ENCODE measurements at places on chromosomes 1 and 21. TPM values are rescaled to one million over a fixed set of nuclear protein-coding genes. Genes with fewer than 3 reads are reported as not detected.

DNA sequence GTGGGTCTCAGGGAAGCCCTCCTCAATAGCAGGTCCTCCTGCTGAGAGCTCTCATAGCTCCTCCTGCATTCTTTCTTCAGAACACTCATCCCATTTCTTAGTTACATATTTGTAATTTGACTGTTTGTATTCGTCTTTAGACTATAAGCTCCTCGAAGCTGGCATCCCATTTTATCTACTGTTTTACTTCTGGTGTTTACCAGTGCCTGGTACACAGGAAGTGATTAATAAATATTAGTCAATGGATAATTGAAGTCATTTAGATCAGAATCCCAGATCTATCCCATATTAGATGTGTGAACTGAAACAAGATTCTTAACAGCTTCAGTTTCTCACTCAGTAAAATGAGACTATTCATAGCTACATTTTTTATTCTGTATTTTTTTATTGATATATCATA lies 88.7 kb downstream of the PLPP3 start:
- H3K27ac ChIP-seq: no peak overlapping the region
- DNase-seq: no peak
- H3K36me3 ChIP-seq: no peaks in the 10 kb centered on the region

The NUP210L gene
- 0.14 TPM for total RNA-seq

- DNase-seq: no peak
- no peak overlapping the region for H3K4me3 ChIP-seq
- H3K27ac ChIP-seq: no peak overlapping the region
- H3K36me3 ChIP-seq: no peaks in the 10 kb centered on the region
- no peaks in the 10 kb centered on the region for H3K4me1 ChIP-seq
- peaks cover 67% of the 10 kb centered on the region for H3K27me3 ChIP-seq
These were observed 866 bp upstream of the FNDC5 start for GRCh38 chr1:32871364-32872191.

DNA sequence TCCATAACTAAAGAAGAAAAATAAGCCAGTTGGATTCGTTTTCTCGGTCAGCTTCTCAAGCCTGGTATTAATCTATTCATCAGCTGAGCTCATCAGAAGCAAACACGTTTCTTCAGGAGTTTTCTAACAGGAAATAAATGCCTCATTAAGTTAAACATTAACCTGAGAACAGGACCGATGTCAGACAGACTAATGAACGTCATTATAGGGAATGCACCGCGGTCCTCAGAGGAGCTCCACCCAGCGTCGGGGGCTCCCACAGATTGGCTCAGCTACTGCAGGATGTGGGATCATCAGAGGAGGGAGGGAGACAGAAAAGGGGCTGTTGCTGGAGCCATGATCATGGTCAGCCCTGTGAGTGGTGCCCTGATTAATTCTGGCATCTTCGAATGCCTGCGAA lies 615.4 kb downstream of the PTPRU start:
- H3K36me3 ChIP-seq: no peaks in the 10 kb centered on the region
- DNase-seq: no peak

- H3K4me1 ChIP-seq: no peaks in the 10 kb centered on the region
- H3K4me3 ChIP-seq: no peak overlapping the region
These were observed 226.6 kb downstream of the TM2D1 start for GRCh38 chr1:61498342-61498741.

- H3K27me3 ChIP-seq: no peaks in the 10 kb centered on the region
- no peak overlapping the region for H3K27ac ChIP-seq
- H3K4me3 ChIP-seq: no peak overlapping the region
- no peak for DNase-seq
- H3K36me3 ChIP-seq: no peaks in the 10 kb centered on the region
- H3K4me1 ChIP-seq: no peaks in the 10 kb centered on the region
These were observed 93.7 kb upstream of the SLC2A1 start for GRCh38 chr1:43052322-43052721.

The CD53 gene
- 342 TPM for total RNA-seq

- no peak overlapping the region for H3K27ac ChIP-seq
- no peak overlapping the region for H3K4me3 ChIP-seq
- no peaks in the 10 kb centered on the region for H3K36me3 ChIP-seq
- no peak for DNase-seq
- no peaks in the 10 kb centered on the region for H3K4me1 ChIP-seq
- no peaks in the 10 kb centered on the region for H3K27me3 ChIP-seq
These were observed 478.7 kb downstream of the SETD4 start for GRCh38 chr21:35581640-35582039.

DNA sequence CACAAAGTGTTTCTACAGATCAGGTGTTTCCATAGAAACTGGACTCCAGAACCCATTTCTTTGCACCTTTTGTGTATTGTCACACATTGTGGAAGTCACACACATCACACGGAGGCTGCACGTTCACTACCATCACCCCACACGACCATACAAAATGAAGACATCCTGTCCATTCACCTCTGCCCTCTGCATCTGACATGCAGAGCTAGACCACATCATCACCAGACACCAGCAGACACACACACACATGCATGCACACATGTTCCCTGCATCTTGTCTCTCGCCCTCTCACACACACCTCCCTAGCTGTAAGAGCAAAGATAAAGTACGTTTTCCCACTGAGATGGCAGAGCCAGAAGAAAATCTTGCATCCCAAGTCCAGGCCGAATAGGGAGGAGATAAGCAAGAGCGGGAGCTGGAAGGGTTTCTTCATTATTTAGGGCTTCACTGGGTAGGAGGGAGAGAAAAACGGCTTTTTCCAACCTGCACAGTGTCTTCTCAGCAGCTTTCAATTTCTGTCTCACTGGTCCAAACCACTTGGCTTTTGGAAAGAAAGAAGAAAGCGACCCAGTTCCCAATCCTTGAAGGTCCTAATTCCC lies 709 bp downstream of the PRELP start:
- no peaks in the 10 kb centered on the region for H3K36me3 ChIP-seq
- no peak overlapping the region for H3K4me3 ChIP-seq
- no peak overlapping the region for H3K27ac ChIP-seq
- H3K4me1 ChIP-seq: peaks cover 6% of the 10 kb centered on the region
- DNase-seq: no peak
